ENCODE measurements at places on chromosomes 1 and 21.
A peak's percentile ranks its signal among the peaks of the same experiment; 100 is the strongest.

GRCh38 chr1:92882819-92883218 is 51.0 kb downstream of the RPL5 start:
- no peak overlapping the region for H3K27ac ChIP-seq
- no peaks in the 10 kb centered on the region for H3K36me3 ChIP-seq
- H3K4me1 ChIP-seq = no peaks in the 10 kb centered on the region
- H3K27me3 ChIP-seq = no peaks in the 10 kb centered on the region
- DNase-seq = no peak
- H3K4me3 ChIP-seq = no peak overlapping the region

GRCh38 chr1:39360731-39361130 is 130.7 kb upstream of the BMP8A start:
- H3K27ac ChIP-seq = no peak overlapping the region
- no peaks in the 10 kb centered on the region for H3K27me3 ChIP-seq

- H3K4me3 ChIP-seq = peak overlapping the region; percentile 42
- no peak for DNase-seq
Measured at GRCh38 chr1:144551107-144551542, 41.6 kb upstream of the PPIAL4F start.

DNA sequence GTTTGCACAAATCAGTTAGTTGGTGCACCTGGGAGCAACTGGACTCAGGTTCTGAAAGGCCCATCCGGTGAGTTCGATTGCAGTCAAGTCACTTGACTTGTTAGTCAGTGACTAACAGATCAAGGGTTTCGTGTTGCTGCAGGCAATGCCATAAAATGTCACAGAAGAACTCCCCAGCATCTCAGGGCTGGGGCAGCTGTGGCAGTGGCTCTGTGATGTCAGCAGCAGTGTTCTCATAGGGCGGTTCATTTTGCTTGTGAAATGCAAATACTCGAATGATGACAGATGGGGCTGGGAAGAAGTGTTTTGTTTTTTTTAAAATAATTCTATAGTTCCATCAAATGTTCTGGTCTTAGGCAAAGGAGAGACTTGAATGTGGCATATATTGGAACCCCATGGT is 287.8 kb downstream of the LMX1A start:
- no peaks in the 10 kb centered on the region for H3K36me3 ChIP-seq
- H3K4me1 ChIP-seq = no peaks in the 10 kb centered on the region
- H3K27ac ChIP-seq = no peak overlapping the region
- H3K4me3 ChIP-seq = no peak overlapping the region
- no peak for DNase-seq

DNA sequence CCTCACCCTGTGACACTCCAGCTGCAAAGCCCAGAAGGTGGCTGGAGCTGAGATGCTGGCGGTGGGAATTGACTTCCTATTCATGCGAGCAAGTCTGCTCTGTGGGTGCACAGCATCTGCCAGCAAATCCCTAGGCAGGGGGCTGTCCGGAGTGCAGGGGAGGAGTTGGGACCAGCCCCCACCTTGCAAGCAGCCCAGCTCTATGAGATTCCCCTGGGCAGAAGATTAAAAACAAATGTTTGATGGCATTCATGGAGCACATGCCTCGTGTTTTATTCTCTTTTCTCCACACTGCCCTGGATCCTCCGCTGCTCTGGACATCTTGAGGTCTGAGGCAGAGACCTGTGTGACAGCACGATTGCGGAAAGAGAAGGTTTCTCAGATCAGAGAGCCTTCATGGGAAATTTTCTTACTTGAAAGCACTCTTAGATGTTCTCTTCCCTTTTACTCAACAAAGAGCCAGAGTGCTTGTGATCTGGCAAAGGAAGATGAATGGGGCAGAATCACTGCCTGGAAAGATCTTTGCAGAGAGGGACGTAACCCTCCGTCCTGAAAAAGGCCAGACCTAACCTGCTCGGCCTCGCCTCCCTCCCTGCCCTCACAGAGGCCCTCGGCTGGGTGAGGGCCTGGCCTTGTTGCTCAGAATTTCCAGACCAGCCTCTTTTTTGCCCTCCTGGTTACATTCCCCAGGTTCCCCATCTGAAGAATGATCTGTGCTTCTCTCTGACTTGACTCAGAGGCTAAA is 597.1 kb downstream of the KIF26B start:
- H3K27me3 ChIP-seq = no peaks in the 10 kb centered on the region
- H3K36me3 ChIP-seq = no peaks in the 10 kb centered on the region
- DNase-seq = no peak
- H3K27ac ChIP-seq = no peak overlapping the region

DNA sequence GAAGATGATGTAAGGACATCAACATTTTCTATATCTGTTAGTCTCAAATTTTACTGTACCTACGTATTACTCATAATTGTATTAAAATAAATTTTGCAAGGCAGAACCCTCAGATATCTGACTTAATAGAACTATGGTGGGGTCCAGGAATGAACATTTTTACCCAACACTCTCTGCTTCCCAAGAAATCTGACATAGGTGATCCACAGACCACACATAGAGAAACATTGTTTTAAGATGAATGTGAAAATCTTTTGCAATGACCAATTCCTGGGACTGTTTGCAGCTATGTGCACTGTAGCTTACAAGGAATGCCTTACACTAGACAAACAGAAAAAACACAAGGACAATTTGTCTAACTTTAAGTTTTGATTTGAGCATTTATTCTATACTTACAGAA is 645.6 kb upstream of the ADGRL2 start:
- no peaks in the 10 kb centered on the region for H3K36me3 ChIP-seq
- H3K4me3 ChIP-seq = no peak overlapping the region
- H3K27ac ChIP-seq = no peak overlapping the region
- no peaks in the 10 kb centered on the region for H3K27me3 ChIP-seq
- H3K4me1 ChIP-seq = no peaks in the 10 kb centered on the region

DNA sequence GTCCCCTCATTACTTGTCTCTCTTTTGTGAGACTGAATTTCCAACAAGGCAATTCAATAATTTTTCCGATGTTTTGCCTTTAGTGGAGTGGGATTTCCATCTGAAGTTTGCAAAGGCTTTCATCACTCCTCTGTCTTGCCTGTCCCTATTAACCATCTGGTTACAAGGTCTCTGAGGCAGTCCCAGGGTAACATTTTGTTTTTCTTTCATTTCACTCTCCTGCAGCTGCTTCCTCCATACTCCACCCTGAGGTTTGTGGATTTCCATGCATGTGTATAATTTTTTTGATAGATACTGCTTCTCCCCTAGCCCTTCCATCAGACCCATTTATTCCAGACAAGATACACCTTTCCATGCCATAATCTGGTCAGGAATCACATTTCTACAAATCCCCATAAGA is 366.8 kb downstream of the PTBP2 start:
- no peaks in the 10 kb centered on the region for H3K27me3 ChIP-seq
- H3K27ac ChIP-seq = no peak overlapping the region
- no peaks in the 10 kb centered on the region for H3K36me3 ChIP-seq
- DNase-seq = no peak
- H3K4me3 ChIP-seq = no peak overlapping the region

DNA sequence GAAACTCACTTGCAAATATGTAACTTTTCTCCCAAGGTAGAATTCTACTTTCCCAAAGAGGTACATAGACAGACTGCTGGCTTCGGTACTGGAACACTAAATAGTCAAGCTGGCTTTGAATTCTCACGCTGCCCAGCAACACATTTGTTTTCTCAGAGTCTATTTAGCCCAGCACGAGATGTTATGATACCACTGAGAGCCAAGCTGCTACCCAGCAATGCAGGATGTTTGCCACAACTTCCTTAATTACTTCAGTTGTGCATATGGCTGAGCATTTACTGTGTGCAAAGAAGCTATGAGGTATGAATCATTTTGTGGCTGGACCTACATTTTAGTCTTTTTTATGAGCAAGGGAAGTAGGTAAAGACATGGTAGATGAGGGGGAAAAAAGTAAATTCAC is 793.2 kb downstream of the PLA2G4A start:
- DNase-seq = no peak
- H3K4me3 ChIP-seq = no peak overlapping the region
- H3K27ac ChIP-seq = no peak overlapping the region
- H3K4me1 ChIP-seq = no peaks in the 10 kb centered on the region
- H3K27me3 ChIP-seq = no peaks in the 10 kb centered on the region

GRCh38 chr1:183583466-183583865 is 6.8 kb downstream of the NCF2 start:
- no peak overlapping the region for H3K4me3 ChIP-seq
- DNase-seq = no peak
- no peaks in the 10 kb centered on the region for H3K27me3 ChIP-seq
